Natural killer cell treated with Interleukin-12 subunit alpha and Interleukin-12 subunit beta and Interleukin-15 and Interleukin-18, amount 100 ng/mL, for 72 hours (primary cell): ENCODE measurements at places on chromosomes 11 and 22. TPM values are rescaled to one million over a fixed set of nuclear protein-coding genes. Genes with fewer than 3 reads are reported as not detected.

ASRGL1 gene
- total RNA-seq: 7.2 TPM

DNA sequence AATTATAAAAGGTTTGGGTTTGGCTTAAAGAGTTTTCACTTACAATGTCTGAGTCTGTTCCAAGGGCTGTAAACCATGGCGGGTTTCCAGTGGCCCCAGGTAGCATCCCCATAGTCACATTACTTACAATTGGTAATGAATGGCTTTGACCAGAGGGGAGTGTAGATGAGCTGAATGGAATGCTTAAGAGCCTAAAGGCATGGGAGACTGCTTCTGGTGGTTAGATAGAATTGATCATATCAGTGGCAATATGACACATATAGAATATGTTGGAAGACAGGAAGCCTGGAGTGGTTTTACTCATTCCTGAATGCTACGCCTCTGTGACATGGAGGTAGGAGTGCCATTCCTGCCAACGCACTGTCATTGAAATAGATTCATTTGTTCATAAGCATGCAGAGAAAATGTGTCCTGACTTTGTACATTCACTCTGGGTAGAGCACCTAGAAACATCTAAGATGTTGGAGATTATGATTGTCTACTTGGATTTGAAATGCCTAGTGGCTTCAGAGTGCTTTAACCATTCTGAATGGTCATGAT lies 183.3 kb downstream of the BLID start:
- DNase-seq: no peak

GRCh38 chr11:116507016-116507415 lies 265.8 kb downstream of the BUD13 start:
- DNase-seq: no peak

NRIP3 gene
- total RNA-seq: 1.7 TPM

DNA sequence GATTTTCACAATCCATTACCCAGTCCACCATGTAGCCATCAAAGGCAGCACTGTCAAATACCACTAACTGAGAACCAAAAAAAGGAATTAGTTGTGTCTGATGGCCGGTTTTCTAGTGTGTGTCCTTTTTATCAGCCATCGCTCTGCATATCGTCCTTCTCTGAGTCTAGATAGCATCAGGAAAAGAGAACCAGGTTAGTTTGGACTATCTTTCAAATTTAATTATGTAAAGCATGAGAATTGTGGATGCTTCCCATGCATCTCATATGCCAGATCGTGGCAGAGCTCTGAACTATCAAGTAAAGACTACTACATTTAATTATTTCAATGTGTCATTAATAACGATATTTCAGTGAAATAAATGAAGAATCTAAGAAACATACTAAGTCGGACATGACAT lies 691.9 kb downstream of the FAM181B start:
- no peak for DNase-seq

EXPH5 gene
- total RNA-seq: 0.90 TPM

- no peak for DNase-seq
Observed at GRCh38 chr11:18750944-18751343, 25.0 kb upstream of the IGSF22 start.

- DNase-seq: no peak
Observed at GRCh38 chr11:25068451-25068850, 571.6 kb downstream of the LUZP2 start.

HEPHL1 gene
- not detected for total RNA-seq

LYVE1 gene
- total RNA-seq: not detected
